ENCODE measurements at places on chromosomes 5 and 9.

DNA sequence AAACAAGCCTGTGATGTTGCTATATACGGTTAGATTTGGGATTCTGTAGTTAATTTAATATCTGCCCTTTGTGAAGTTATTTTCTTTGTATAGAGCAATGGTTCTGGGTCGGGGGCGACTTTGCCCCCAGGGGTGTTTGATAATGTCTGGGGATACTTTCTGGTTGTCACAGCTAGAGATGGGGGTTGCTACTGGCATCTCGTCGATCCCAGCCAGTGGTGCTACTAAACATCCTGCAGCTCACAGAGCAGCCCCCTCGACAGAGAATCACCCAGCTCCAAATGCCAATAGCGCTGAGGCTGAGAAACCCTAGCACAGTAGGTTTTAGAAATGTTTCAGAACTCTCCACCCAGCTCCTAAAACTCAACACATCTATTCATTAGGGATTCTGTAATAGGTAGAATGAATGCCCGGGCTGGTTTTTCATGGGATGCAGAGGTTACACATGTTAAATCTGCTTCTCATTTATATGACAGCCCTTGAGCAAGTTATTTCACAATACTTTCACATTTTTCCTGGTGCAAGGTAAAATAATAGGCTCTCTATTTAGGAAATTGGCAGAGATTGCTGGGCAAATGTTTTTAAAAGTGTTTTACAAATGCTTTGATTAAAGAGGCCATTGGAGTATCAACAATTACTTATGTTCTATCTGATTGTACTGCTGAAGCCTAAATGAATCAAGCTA, 75.2 kb upstream of the CTSL start:
- no peak for DNase-seq

- DNase-seq, result no peak
Measured at GRCh38 chr5:150723845-150724244, 23.0 kb upstream of the RBM22 start.

DNA sequence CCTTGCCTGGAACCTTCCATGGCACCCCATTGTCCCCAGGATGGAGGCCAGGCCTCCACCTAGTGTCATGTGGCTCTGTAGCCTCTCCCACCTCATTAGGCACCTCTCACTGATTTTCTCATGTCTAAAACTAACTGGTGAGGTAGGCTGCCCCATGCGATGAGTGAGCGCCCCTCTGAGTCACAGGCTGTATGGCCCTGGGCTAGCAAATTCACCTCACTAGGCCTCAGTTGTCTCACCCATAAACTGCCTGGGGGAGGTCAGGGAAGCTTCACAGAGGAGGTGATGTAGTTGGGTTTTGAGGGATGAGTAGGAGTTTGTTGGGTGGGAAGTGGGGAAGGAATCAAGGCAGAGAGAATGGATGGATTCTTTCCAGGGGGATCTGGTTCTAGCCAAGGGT, 8.8 kb downstream of the RXRA start:
- DNase-seq, result no peak

GRCh38 chr9:99090336-99091130, 14.4 kb upstream of the TGFBR1 start:
- DNase-seq, result no peak

DNA sequence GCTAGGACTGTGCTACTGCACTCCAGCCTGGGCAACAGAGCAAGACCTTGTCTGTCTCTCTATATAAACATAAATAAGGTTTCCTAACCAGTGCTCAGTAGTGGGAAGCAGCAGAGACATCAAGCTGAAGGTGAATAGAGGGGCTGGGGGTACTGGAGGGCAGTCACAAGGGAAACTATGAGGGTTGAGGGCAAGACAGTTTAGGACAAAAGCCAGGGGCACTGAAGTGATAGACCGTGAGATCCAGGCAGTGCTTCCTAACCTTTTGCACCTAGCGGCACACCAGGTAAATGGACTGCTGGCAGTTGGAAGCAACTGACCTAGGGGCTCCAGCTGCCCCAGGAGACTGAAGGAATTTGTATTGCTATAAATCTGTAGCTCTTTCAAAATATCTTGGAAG, 178.4 kb downstream of the PJA2 start:
- DNase-seq, result no peak

DNA sequence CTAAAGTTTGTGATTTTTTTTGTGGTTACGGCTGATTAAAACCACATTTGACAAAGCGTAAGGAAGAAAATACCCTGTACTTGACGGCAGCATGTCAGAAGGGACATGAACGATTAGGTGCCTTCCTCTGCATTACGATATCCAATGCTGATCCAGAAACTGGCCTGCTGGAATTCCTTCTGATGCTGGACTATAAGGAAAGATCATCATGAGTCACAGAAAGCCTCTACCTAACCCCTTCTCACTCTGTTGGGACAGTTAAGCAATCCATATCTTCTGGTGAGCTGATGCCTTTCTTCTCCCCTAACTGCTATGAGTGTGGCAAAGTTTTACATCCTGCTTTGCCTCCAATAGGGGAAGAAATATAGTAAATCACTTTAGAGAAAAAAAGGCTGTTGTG, 78.4 kb upstream of the PAPPA start:
- DNase-seq, result no peak

- DNase-seq, result no peak
Measured at GRCh38 chr5:61333321-61333953, 1.4 kb downstream of the ZSWIM6 start.

GRCh38 chr9:83466877-83467276, 71.3 kb downstream of the FRMD3 start:
- DNase-seq, result no peak

DNA sequence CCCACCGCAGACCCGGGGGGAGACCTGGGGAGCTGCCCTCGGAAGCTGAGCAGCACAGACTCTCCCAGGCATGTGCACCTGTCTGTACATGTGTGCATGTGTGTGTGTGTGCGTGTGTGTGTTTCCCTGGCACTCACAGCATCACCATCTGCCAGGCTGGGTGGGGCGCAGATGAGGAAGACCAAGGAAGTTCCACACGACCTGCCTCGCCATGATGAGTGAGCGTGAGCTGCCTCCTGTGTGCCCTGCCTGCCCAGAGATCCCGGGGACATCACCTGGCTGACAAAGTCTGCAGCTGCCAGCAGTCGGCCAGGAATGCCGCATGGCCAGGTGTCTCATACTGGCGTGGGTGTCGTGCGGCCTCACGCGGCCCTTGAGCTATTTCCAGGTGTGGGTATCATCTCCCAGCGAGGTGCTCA, 4.0 kb upstream of the GPSM1 start:
- no peak for DNase-seq

DNA sequence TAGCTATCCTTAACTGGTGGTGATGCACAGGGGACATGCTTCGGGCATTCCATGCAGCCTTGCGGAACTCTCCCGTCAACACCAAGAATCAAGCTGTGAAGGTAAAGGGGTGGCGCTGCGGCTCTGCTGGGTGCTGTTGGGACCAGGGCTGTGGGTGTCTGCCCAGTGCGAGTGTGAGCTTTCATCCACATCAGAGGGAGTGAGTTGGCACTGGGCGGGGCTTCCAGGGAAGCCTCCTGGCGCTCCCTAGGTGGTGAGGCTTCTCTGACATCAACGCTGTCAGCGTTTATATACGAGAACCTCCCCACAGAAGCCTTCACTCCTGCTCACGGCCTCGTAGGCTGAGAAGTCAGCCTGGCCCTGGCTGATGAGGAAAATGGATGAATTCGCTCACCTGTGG, 11.7 kb downstream of the ARPC5L start:
- DNase-seq, result peak; percentile 65

- no peak for DNase-seq
Measured at GRCh38 chr5:146344155-146345118, 5.8 kb downstream of the POU4F3 start.

- no peak for DNase-seq
Measured at GRCh38 chr9:6646293-6646636, 736 bp upstream of the GLDC start.

DNA sequence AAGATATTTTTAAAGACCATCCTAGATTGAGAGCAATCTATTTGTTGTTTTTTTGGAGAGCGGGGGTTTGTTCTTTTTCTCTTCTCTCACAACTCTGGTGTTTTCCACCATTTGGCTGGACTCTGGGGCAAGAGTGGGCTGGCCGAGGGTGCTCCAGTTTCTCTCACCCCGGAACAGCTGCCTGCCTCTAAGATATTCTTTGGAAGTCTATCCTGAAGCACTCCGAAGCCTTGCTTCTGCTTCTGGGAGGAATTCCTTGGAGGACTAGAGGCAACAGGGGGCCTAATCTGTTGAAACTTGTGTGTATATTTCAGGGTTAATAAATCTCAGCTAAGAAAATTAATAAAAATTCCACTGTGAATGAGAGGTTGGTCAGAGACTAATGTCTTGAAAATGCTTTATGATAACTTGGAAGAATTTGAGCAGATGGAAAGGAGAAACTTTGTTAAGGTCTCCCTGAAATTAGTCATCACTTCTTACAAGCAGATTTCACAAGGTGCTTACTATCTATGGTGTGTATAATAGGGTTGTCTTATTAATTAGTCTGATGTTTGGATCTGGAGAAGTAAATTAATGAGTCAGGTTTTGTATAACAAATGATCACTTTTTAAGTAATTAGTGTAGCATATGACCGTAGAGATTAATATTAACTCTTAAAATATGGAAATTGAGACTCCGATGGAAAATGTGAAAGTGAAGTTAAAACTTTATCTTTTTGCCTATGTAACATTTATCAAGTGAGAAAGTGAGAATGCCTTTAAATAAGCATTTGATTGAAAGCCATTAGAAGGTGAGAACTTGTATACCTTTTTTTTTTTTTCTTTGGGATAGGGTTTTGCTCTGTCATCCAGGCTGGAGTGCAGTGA, 4.0 kb downstream of the MAN2A1 start:
- no peak for DNase-seq

GRCh38 chr9:104386425-104387069, 117.5 kb upstream of the OR13F1 start:
- no peak for DNase-seq

- no peak for DNase-seq
Measured at GRCh38 chr9:107541523-107541922, 52.0 kb upstream of the KLF4 start.

DNA sequence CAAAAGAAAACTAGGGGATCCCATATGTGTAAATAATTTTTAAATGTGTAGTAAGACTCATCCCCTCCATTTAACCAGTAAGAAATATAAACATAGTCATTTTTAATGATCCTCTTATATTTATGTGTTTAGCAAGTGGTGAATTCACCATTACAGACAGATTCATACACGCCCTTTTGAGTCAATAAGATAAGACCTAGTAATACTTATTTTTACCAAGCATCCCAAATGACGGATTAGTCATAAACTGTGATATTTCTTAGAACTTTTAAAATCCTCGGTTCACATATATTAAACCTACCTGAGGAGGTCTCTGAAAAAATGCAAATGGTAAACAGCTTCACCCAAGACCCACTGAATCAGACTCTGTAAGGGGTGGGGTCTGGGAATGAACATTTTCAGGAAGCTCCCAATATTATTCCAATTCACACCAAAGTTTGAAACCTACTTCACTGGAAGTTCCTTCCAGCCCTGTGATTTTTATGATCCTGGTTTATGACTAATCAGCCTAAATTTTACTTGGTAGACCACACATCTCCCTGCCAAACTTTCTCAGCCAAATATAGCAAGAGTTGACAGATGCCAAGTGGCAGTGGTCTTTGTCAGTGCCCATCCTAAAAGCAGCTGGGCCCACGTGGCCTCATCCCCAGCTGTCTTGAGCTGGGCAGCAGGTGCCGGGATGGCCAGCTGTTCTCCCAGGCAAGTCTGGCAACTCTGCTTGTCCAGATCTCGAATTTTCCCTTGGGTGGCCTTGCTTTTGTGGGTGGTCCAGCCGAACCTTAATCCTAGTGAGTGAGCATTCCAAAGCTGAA, 559.0 kb upstream of the RGMB start:
- DNase-seq, result no peak

DNA sequence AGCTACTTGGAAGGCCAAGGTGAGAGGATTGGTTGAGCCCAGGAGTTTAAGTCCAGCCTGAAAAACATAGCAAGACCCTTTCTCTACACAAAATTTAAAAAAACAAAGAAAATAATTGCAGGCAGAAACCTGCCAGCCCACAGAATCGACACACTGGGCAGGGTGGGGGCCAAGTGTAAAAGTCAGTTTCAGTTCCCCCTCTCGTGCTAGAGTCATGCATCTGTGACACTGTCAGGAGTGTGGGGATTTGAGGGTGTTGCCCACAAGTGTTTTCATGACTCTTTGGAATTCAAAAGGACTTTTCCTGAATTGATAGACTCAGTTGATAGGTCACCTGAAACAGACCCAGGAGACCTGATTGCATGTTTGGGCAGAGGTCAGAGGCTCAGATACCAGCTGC, 47.6 kb downstream of the PRRC2B start:
- DNase-seq, result no peak

- DNase-seq, result no peak
Measured at GRCh38 chr5:60504342-60504741, 195.6 kb downstream of the DEPDC1B start.

GRCh38 chr9:8570776-8571175, 771.2 kb upstream of the DMAC1 start:
- DNase-seq, result no peak

DNA sequence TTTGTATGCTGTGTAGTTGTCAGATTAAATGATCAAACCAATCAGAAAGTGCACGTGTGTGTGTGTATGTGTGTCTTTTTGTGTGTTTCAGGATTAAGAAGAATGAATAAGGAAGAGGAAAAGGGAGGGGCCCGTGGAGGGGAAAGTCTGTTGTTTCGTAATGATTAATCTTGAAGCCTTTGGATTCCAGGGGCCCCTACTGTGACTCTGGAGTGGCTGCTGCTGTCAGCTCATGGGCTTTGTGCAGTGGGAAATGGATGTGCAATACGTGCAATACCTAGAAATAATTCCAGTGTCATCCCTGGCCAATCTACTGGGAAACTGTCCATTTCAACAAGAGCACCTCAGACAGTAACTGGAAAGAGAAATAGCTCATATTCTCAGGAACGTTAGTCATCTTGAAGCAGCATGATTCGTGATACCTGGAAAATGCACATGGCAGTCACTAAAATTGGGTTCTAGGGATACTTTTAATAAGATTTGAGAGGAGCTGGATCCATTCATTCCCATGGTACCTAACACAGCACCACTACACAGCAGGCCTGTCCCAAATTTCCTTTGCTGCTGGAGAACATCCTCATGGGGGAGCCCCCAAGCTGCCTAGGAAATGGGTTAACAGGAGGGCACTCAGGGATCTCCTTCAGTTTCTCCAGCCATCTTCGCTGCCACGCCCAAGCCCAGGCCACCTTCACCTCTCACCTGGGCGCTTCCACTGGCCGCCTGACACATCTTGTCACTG, 186.3 kb downstream of the NR3C1 start:
- no peak for DNase-seq

DNA sequence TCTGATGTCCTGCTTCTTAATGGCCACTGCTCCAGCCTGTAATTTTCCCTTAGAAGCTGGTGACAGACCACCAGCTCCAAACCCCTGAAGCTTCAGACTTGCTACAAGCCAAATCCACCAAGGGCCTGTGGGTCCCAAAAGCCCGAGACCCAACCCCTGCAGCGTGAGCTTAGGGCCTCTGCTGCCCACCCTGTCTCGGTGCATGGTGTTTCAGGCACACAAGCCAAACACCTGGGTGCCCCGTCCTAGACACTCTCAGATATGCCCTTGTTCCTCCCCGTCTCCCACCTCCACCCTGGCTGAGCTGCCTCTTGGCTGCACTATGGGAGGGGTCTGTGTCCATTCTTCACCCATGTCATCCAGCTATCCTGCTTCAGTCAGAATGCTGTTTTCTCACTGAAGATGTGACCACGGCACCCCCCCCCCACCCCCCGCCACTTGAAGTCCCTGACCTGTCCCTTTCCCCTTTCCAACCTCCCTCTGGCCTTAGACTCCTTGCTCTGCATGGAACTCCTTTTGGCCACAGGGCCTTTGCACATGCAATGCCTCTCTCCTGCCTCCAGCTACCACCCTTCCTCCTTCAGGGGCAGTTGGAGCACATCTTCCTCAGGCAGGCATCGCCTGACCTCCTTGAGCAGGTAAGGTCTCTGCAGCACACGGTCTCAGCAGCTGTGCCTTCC, 55.8 kb downstream of the ZNF354C start:
- no peak for DNase-seq

Measured in CD4-positive, alpha-beta T cell treated with Interleukin-4 for 4 hours (primary cell).